ENCODE measurements at places on chromosomes 11 and 22. TPM values are rescaled to one million over a fixed set of nuclear protein-coding genes. Genes with fewer than 3 reads are reported as not detected.

- DNase-seq = no peak
These were observed 83.6 kb downstream of the BCR start for GRCh38 chr22:23263651-23264555.

DNA sequence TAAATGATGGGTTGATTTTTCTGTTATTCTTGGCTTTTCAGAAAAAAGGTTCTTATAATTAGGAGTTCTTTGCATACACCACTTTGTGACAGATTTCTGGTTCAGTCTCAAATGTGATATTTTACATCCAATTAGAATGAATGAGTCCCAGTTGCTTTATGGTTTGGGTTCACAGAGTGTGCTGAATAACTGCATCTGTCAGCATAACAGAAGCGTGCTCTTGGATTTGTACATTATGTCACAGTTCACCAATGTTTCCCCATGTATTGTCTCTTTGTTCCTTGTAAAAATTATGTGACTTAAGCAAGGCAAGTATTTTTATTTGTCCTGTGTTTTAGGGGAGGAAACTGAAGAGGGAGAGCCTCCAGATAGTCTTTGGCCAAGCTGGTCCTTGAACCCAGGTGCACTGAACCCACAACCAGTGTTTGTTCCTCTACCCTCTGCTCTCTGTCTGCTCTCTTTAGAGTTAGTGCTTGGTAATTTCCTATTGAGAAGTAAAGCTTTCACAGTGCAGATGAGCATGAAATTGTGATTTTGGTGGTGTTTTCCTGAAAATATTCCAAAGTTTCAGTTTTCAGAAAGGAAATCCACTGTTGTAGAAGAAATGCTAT lies 107.5 kb downstream of the TBC1D22A start:
- no peak for DNase-seq

GRCh38 chr11:117126223-117126965 lies 17.7 kb upstream of the PAFAH1B2 start:
- no peak for DNase-seq

GRCh38 chr11:101448881-101449442 lies 134.8 kb downstream of the TRPC6 start:
- DNase-seq = no peak

GRCh38 chr22:37032535-37033460 lies 13.3 kb downstream of the MPST start:
- no peak for DNase-seq

DNA sequence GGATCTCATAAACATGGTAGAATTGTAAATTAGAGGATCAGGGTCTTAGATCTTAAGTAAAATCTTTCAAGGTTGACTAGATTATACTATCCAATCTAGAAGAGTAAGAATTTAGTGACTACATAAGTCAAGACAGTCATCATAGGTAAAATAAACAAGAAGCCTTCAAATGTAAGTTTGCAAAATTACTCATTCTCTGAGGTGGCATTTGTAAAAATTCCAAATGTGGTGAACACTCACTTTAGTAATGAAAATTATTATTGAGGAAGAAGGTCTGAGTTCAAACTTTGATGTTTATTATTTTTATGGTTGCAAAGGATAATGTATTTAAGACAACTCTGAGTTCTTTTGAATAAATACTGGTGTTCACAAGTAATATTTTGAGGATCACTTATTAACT lies 4.6 kb downstream of the HYLS1 start:
- DNase-seq = no peak

DNA sequence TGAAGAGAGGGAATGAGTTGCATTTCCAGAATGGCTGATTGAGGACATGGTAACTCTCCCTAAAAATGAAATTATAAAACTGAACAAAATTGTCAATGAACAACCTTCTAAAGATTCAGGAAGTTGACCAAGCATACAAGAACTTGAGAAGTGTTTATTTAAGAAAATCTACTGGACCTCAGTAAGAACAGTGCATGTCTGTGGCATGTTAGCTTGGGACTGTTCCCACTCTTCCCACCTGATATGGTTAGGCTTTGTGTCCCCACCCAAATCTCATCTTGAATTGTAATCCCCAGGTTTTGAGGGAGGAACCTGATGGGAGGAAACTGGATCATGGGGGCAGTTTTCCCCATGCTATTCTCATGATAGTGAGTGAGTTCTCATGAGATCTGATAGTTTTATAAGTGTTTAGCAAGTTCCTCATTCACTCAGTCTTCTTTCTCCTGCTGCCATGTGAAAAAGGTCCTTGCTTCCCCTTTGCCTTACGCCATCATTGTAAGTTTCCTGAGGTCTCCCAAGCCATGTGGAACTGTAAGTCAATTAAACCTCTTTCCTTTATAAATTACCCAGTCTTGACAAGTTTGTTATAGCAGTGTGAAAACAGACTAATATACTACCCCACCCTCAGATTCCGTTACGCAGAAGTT lies 15.4 kb downstream of the MS4A13 start:
- no peak for DNase-seq

CNIH2 gene
- not detected for total RNA-seq

DNA sequence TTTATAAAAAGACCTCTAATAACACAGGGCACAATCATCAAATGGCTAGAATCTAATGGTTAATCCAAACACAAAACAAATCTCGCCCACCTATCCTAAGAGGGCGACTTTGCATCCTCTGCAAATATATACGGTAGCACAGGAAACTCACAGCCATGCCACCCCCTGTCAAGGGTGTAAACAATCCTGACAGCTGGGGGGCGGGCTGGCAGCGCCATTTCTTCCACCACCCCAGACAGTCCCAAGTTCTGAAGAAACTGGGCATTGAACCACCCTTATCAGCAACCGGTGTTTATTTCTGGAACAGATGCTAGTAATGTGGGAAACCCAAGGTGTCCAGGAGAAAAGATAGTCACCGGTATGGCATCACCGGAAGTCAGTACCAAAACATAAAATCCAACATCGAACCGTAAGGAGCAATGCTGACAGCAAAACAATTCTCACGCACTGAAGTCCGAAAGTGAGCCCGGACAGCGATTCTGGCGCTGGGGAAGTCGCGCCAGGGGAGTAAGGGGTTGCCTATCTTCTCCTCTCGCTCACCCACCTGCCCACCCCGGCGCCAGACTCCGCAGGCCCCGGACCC lies 825 bp downstream of the FBXO3 start:
- no peak for DNase-seq

C11orf86 gene
- total RNA-seq = not detected

NCAM1 gene
- 10.9 TPM for total RNA-seq

MMP11 gene
- total RNA-seq = 2.1 TPM

E2F8 gene
- not detected for total RNA-seq

DNA sequence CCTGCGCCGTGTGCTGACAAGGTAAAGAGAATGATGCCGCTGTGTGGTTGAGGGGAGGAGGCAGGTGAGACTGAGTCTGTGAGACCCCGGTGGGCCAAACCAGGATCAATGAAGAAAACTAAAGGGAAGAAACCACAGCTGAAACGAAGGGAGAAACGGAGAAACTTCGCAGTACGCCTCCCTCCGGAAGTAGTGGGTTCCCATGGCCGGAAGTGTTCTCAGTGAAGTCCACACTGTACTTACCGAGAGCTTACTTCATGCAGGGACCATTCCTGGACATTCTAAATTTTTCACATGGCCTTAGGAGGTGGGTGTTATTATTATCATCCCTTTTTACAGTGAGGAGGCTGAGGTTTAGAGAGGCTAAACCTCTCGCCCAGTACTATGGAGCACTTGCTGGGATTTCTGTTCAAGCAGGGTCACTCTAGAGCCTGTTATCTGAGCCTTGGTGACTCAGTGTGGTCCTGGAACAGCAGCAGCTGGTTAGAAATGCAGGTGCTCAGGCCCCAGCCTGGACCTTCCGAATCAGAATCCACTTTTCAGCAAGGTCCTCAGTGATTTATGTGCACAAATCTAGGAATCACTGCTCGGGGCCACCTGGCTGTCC lies 17.9 kb downstream of the CD5 start:
- DNase-seq = no peak

- DNase-seq = peak; percentile 38
These were observed 171.5 kb upstream of the SYT13 start for GRCh38 chr11:45457649-45458048.

MS4A7 gene
- total RNA-seq = 88.7 TPM

GRCh38 chr11:15027011-15027410 lies 46.4 kb upstream of the CALCB start:
- DNase-seq = no peak

GRCh38 chr11:70906101-70906500 lies 346.3 kb downstream of the SHANK2 start:
- no peak for DNase-seq

Data from omental fat pad (tissue), 4 donors.